K562 (cell line): ENCODE measurements at places on chromosomes 1 and 21. TPM values are rescaled to one million over a fixed set of nuclear protein-coding genes. Genes with fewer than 3 reads are reported as not detected.

- peak; percentile 24 for DNase-seq
- H3K36me3 ChIP-seq = no peaks in the 10 kb centered on the region
- H3K4me3 ChIP-seq = no peak overlapping the region
- H3K4me1 ChIP-seq = peaks cover 9% of the 10 kb centered on the region; the same call in 2 of the 3 replicates
- H3K27me3 ChIP-seq = peaks cover 34% of the 10 kb centered on the region
These were observed 10.7 kb downstream of the ATP1A4 start for GRCh38 chr1:160161965-160162705.

DDAH1 gene
- 0.24 and 0.27 TPM in 2 replicates for total RNA-seq

DNA sequence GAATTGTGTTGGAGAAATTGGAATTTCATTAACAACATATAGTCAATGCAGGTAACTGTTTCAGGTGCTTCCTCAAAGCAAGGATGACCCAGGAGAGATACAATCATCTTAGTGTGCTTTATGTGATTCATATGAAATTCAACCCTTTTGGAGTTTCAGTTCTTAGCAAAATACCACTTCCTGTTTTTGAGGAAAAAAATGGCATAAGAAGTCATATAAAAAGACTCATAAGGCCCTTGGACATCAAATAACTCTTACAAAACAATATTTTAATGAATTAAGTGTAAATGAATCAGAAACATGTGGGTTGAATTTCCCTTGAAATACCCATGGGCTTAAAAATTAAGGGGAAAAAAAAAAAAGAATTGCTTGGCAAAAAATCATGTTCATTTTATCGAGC lies 926.6 kb downstream of the LTN1 start:
- no peak overlapping the region for H3K27ac ChIP-seq
- no peak for DNase-seq
- no peaks in the 10 kb centered on the region for H3K27me3 ChIP-seq

LHX4 gene
- total RNA-seq = not detected in 2 replicates

GRCh38 chr1:112395256-112395820 lies 676 bp upstream of the CTTNBP2NL start:
- H3K27ac ChIP-seq = no peak overlapping the region
- peaks cover 8% of the 10 kb centered on the region; the same call in 1 of the 2 replicates for H3K27me3 ChIP-seq
- DNase-seq = no peak
- peaks cover 27% of the 10 kb centered on the region; the same call in 2 of the 3 replicates for H3K4me1 ChIP-seq

- no peak overlapping the region for H3K27ac ChIP-seq
- no peaks in the 10 kb centered on the region for H3K27me3 ChIP-seq
- no peaks in the 10 kb centered on the region for H3K36me3 ChIP-seq
- H3K4me3 ChIP-seq = no peak overlapping the region
- DNase-seq = no peak
- peaks cover 5% of the 10 kb centered on the region for H3K4me1 ChIP-seq
These were observed 2.0 kb downstream of the SLC1A7 start for GRCh38 chr1:53140451-53140850.

DNA sequence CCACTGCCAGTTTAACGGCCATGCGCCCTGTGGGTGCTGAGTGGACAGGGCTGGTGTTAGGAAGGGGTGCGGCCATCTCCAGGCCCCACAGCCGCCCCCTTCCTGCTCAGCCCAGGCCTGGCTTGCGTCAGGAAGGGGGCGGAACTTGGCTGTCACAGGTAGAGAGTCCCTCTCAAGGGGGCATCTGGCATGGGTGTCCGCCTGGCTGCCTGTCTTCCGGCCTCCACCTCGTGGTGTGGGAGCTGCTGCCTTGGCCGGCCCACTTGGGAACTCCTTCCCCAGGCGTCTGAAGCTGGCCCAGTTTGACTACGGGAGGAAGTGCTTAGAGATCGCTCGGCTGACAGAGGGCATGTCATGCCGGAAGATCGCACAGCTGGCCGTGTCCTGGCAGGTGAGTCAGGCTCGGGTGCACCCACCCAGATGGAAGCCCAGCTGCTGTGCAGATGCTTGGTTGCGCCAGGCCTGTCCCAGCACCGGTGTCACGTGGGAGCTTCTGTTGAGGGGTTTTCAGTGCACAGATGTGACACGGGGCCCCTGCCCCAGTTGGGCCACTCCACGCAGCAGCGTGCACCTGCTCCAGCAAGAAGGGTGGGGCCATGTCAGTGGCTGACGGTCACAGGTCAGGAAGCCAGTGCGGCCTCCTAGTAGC lies 9.1 kb upstream of the ATAD3B start:
- H3K36me3 ChIP-seq = no peaks in the 10 kb centered on the region
- no peak overlapping the region for H3K27ac ChIP-seq
- no peaks in the 10 kb centered on the region; the same call in 1 of the 2 replicates for H3K27me3 ChIP-seq
